ENCODE measurements at places on chromosomes 3 and 15.
A peak's percentile ranks its signal among the peaks of the same experiment; 100 is the strongest.

- no peak for DNase-seq
Measured at GRCh38 chr15:65115086-65115485, at the start of gene UBAP1L. Gene UBAP1L (minus strand): TSS chr15:65115200. CDS start chr15:65106215, 8,985 bp downstream.

- DNase-seq, result no peak
Measured at GRCh38 chr15:63369781-63370180, 11.9 kb downstream of the CA12 start.

DNA sequence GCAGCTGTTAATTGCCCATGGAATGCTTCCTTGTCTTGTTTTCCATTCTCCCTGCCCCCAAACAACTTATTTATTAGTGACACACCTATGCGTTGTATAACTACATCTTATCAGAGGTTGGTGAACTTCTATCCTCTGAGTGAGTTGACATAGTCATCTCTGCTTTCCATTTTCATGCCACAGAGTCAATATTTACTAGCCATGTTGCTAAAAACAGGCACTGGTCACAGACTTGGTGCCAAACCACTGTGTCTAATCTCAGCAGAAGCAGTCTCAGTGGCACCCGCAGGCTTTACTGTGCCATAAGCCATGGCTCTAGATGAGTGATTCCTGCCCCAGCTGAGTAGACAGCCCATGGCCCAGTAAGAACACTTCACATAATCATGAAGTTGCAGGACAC is 26.5 kb downstream of the DAPK2 start:
- no peak for DNase-seq

DNA sequence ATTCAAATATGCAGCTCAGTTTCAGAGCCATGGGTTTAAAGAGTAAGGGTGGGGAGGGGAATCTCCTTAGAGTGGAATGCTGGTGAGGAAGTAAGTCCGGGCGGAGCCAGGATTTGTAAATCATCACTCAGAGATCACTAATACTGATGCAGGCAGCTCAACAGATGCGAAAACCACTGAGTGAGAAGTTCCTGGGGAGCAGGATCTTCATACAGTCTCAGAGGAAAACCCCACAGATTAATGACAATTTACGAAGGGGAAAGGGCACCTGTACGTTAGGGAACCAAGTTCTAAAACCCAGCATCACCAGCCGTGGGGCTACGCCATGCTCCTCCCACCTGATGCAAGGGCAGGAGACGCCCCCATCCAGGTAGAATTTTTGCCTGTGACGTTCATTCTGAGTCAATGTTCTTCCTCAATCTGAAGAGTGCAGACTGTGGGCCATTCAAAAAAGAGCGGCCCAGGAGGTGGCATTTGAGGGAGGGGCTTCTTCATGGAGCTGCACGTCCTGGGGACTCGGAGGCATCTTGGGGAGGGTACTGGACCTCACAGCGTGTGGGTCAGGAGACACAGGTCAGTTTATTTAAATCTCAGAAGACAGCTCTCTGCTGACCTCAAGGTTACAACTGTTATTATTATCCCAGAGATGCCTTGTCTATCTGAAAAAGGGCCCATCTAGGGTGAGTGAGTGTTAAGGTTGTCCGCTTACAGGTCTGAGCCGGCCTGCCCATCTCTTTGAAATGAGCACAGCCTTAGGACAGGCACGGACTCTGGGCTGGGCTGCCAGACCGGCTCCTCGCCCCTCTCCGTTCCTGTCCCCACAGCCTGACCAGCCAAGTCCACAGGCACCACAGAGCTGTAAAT is 228.0 kb downstream of the XXYLT1 start:
- no peak for DNase-seq

DNA sequence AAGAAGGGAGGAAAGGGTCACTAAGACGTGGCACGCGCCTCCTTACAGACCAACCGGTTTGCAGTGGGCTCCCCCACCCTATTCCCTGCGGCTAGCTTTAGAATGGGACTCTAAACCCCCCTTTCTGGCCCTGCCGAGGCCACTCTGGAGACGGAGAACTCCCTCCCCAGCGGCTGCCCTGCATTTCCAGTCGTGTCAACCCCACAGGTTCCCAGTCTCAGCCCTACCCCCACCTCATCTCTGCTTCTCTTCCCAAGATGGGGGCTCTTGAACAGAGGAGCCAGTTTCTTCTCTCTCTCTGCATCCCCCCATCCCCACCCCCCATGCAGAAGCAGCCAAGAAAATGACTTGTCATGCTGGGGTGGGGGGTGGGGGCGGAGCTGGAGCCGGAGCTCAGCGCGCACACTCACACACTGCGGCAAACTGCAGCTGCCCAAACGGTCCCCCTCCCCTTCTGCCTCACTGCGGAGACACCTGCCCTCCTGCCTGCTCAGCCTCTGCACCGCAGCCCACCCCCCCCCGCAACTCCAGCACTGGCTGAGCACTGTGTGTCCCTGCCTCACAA is 871 bp downstream of the MAP1A start:
- no peak for DNase-seq

- no peak for DNase-seq
Measured at GRCh38 chr3:36876181-36876936, 68.5 kb downstream of the TRANK1 start.

DNA sequence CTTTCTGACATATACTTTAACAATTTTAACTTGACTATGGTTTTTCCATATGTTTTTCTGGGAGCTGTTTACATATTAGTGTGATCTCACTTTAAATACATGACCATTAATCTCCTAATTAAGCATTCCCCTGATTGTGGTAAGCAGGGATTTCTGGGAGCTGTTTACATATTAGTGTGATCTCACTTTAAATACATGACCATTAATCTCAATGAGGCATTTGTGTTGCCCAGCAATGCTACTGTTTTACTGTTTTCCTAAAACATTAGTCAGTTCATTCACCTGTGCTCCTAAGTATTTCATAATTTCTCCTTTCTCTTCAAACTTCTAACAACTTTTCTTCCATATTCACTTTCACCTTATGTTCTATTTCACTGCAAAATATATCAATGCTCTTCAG is 3.6 kb upstream of the GRAMD1C start:
- DNase-seq, result no peak

- no peak for DNase-seq
Measured at GRCh38 chr3:194961149-194961548, 275.5 kb downstream of the FAM43A start.

DNA sequence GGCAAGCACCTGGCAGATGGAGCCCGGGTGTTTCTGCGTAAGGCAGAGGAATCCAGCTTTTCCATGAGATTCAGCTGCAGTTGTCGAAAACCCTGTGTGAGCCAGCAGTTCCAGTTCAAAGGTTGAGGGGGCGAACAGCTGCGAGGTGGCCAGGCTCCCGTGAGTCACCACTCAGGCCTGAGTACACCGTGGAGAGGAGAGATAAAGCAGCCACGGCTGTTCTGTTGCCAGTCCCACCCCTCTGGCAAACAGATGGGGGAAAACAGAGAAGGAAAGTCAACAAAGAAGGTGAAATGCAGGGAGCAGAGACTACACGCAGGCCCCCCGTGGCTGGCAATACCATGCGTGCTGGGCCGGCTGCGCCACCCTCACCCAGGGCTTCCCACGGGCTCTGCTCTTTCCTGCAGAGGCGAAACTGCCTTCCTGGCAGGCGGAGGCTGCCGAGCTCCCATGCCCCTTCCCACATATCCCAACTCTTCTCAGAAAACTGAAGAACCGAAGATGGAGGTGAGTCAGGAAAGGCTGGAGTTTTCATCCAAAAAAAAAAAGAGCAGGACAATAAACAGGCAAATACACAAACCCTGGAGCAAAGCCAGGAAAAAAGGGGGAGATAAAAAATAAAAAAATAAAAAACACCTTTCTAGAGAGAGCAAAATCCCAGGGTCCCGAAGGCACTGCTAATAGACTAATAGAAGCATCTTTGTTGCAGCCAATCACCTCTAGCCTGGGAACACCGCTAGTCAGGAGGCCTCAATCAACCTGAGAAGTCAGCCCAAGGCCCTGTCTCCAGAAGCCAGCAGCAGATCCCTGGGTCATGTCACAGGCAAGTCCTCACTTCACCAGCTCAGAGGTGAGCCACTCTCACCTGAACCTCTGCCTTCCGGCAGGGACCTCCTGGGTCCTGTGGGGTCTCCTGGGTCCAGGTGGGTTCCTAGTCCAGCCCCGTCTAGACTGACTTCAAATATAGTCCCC is 37.7 kb downstream of the FAM174B start:
- DNase-seq, result no peak

GRCh38 chr15:56640127-56640526 is 93.2 kb downstream of the ZNF280D start:
- no peak for DNase-seq

DNA sequence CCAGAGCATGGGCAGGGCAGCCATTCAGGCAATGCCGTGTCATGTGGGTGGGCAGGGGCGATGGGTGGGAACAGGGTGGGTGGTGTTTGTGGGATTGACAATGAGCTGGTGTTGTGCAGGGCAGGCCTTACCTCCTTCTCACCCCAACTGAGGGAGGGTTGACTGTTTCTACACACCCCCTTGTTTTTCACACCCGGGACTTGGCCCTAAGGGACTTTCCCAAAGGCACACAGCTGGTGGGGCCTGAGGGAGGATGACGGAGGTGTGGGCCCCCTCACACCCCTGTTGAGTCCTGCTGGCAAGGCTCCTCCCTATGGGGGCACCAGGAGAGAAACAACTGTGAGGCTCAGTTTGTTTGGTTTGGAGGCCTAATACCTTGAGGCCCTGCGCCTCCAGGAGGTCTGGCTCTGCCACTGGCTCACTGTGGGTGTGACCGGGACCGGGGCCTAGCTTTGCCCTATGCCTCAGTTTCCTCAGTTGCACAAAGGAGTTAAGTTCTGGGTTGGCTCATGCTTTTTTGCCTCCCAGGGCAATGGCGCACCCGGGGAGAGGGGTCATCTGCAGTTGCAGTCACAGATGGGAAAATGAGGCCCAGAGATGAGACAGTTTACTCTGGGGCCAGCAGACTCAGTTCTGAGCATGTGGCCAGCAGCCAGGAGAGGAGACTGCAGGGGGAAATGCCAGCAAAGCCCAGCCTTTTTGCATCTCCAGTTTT is 5.1 kb upstream of the DNAH1 start:
- DNase-seq, result peak; percentile 31

- no peak for DNase-seq
Measured at GRCh38 chr3:109339197-109339596, 1.9 kb upstream of the DPPA4 start.

- DNase-seq, result no peak
Measured at GRCh38 chr3:3586336-3586735, 212.9 kb upstream of the LRRN1 start.

GRCh38 chr3:149374793-149375500 is 2.5 kb downstream of the TM4SF1 start:
- DNase-seq, result no peak

DNA sequence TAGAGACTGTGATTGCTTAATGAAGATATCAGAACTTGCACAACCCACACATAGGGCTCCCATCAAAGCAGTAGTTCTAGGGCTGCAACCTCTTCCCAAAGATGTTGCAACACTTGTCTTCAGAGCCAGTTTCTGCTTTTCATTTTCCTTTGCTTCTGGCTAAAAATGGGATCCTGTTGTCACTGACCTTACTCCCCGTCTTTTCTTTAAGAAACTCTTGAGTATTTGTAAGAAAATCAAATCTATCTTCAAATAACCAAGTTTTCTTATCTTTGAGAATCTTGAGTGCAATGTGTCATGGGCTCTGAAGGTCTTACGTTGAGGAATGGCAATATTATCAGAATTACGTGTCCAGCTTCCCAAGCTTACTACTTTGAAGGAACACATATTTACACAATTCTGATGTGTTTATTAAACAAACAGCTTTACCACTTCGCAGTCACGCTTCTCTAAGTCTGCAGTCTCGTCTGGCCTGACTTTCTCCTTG is 24.1 kb downstream of the CACNA1D start:
- no peak for DNase-seq

- no peak for DNase-seq
Measured at GRCh38 chr3:49469037-49469935, 781 bp upstream of the DAG1 start.

DNA sequence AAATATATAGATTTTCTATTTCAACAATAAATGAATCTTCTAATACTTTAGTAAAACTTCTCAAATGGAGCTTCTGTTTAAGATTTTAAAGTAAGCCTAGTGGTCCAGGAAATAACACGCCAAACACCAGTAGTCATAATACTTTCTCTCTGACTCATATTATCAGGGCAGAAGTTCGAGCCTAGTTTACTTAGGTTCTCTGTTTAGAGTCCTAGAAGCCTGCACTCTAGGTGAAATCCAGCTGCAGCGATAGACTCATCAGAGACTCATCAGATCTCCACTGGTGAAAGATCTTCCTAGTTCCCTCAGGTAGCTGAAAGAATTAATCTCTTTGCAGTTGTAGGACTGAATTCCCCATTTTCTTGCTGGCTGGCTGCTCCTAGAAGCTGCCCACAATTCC is 552.5 kb upstream of the ROBO2 start:
- no peak for DNase-seq

- DNase-seq, result no peak
Measured at GRCh38 chr15:96200357-96200967, 130.0 kb upstream of the NR2F2 start.

GRCh38 chr3:144308396-144308795 is 336.8 kb downstream of the DIPK2A start:
- no peak for DNase-seq

GRCh38 chr3:163622384-163622783 is 1455.9 kb downstream of the SI start:
- no peak for DNase-seq

GRCh38 chr3:22980346-22980745 is 222.8 kb upstream of the UBE2E2 start:
- DNase-seq, result no peak

GRCh38 chr15:49135342-49135857 is 20.0 kb downstream of the COPS2 start:
- no peak for DNase-seq

GRCh38 chr3:18559331-18559842 is 134.2 kb upstream of the SATB1 start:
- peak; percentile 46 for DNase-seq

DNA sequence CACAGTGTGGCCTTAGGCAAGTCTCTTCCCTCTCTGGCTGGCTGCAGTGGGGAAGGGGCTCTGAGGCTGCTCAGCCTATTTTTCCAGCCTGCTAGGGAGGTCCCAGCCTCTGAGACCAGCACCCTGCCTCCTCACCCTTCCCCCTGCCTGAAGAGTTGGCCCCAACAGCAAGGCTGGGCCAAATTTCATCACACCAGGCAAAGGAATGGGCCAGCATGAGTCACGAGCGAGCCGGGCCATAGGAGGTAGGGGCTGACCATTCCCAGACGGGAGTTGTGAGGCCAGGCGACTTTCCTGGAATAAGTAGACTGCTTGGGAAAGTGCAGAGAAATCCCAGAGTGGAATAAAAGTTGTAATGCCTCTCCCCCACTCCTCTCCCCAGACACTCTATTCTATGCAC is 5.7 kb upstream of the FBLN2 start:
- DNase-seq, result no peak

All from activated CD4-positive, alpha-beta T cell treated with anti-CD3 and anti-CD28 coated beads, Interleukin-2, amount 50 U/mL, for 48 hours (primary cell).